NCI-H1436 (cell line): ENCODE measurements at places on chromosomes 6 and 20.

- no peak for DNase-seq
Observed at GRCh38 chr6:169208011-169208410, 45.6 kb downstream of the THBS2 start.

- no peak for DNase-seq
Observed at GRCh38 chr20:47244451-47244850, 112.0 kb downstream of the ZMYND8 start.

- no peak for DNase-seq
Observed at GRCh38 chr20:2701671-2702081, 9.1 kb downstream of the EBF4 start.

GRCh38 chr20:45918779-45919537 lies 7.0 kb upstream of the PLTP start:
- no peak for DNase-seq

DNA sequence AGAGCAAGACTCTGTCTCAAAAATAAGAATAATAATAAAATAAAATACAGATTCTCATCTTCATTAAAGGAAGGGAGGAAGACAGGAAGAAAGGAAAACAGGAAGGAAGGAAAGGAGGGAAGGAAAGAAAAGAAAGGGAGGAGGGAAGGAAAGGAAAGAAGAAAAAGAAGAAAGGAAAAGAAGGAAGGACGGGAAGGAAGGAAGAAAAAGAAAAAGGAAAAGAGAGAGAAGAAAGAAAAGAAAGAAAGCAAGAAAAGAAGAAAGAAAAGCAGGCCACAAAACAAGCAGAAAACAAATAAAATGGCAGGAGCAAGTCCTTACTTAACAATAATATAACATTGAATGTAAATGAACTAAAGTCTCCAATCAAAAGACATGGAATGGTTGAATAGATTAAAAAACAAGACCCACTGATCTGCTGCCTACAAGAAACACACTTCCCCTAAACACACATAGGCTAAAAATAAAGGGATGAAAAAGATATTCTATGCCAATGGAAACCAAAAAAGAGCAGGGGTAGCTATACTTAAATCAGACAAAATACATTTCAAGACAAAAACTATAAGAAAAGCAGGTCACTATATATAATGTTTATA lies 60.4 kb downstream of the ZFP64 start:
- no peak for DNase-seq

GRCh38 chr20:24996449-24997377 lies 4.2 kb upstream of the APMAP start:
- no peak for DNase-seq

DNA sequence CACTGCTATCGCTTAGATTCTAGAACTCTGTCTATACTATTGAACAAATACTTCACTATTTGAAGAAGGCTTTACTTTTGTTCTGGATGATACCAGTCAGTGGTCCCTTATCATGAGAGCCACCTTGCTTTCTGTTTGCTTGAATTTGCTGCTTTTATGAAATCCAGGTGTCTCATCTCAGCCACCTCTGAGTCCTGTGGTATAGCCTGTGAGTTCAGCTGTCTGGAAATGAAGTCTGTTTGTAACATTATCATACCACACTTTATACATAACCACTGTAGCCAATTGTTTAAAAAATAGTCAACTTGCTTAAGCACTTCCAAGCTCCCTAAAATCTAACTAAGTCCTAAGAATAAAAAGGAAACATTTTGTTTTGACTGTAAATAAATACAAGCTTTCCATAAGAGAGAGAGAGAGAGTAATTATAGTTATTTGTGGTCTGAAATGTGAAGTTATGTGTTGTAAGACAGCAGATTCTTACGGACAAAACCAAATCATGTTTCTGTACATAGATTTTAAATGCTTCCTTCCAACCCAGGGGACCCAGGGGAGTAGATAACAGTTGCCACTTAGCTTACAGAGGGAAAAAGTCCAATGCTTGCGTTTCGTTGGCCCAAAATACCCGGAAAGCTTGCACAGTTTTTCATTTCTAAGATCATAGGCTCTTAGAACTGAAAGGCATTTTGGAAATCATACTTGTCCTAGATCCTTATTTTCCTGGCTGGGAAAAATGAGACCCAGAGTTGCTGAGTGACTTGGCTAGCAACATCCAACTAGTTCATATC lies 1107.8 kb upstream of the FLRT3 start:
- DNase-seq, result no peak

- DNase-seq, result no peak
Observed at GRCh38 chr20:575230-575629, 31.6 kb upstream of the CSNK2A1 start.

- no peak for DNase-seq
Observed at GRCh38 chr6:14478381-14479225, 361.0 kb downstream of the CD83 start.

GRCh38 chr20:59232618-59233017 lies 67.8 kb upstream of the EDN3 start:
- no peak for DNase-seq

GRCh38 chr6:135606392-135606791 lies 108.9 kb upstream of the AHI1 start:
- no peak for DNase-seq

- DNase-seq, result no peak
Observed at GRCh38 chr6:123420512-123420911, 216.2 kb downstream of the TRDN start.

- no peak for DNase-seq
Observed at GRCh38 chr6:97231911-97232310, 51.1 kb downstream of the MMS22L start.

DNA sequence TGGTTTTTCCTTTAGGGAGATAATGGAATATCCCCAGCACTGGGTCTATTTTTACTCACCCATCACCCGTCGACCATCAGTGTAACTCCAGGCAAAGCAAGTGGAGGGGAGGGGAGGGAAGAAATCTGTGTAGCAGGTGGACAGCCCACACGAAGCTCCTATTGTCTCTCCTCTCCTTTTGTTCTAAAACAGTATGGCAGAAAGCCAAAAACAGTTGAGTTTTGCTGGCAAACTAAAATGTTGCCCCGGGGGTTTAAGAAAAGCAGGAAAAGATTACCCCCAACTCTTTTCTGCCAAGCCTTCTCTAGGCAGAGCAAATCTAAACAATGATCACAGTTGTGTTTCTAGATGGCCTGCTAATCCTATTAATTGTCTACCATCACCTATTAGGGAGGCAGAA lies 89.7 kb downstream of the PREP start:
- peak; percentile 10 for DNase-seq

DNA sequence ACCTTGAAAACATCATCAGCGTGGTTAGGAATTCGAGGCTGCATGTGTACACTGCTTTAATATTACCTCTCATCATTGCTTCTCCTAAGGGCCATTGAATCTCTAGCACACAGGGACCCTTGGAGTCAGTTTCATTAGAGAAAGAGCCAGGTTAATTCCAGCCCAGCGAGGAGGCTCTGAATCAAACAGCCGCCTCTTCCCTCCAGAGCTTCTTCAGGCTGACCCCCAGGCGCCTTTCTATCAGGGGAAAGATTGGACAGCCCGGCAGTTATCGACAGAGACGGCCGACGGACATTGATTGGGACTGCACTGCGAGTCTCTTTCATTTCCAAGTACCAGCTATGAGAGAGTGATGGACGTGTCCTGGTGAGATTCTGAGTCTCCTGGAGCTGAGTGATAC lies 159.2 kb downstream of the ANKRD60 start:
- no peak for DNase-seq
